CD4-positive, alpha-beta T cell treated with Interleukin-15 for 4 hours (primary cell): ENCODE measurements at places on chromosomes 16 and 17.
A peak's percentile ranks its signal among the peaks of the same experiment; 100 is the strongest.

DNA sequence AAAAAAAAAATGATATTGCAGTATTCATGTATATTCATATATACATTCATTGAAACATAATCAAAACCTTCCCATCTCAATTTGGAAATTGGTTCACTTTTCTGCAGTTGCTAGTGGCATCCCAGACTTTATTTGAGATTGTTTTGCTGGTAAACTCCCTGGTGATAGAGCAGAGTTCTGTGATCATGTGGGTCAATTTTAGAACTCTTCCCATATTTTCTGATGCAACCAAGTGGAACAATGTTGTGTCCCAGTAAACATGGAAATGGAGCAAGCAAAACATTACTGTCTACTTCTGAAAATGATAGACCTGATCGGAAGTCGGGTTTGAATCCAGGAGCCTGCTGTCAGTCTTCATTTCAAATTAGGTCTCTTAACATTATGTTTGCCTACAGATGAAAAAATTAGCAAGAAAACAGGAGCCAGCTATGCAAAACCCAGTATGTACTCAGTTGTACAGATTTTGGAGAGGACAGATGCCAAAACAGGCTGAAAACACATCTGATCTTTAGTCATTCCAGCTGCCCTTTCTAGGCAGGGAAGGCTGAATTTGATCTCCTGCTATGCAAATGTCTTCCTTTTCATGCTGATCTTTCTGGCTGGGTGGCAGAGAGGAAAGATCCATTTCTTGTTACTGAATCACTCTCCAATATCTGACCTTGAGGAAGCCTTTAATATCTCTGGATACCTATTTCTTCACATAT is 786.6 kb upstream of the SOX9 start:
- DNase-seq = no peak

DNA sequence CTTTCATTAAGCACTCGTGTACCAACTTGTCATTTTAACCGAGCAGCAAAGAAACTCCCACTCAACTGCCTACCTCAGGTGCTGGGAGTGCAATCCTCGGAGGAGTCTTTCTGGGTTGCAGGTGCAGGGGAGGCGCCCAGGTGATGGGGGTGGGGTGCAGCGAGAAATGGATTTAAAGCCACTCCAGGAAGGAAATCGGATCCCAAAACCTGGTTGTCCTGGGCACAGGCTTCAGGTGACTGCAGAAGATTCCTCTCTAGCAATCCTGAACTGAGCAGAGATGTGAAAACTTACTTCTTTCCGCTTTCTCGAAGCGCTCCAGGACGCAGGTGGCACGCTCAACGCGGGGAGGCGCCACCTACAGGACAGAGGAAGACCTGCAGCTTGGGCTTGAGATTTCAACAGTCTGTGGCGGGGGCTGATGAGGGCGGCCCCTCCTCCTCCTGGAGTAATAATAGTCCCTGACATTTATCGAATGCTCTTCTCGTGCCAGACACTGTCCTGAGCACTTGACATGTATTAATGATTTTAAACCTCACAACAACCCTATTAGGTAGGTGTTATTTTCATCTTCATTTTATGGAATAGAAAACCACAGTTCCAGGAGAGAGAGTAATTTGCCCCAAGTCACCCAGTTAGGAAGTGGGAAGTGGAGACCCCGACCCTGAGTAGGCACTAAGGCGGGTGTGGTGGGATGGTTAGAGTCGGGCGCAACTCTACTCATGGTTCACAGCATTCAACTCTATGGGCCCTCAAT is 27.2 kb upstream of the SKAP1 start:
- DNase-seq = peak; percentile 81

DNA sequence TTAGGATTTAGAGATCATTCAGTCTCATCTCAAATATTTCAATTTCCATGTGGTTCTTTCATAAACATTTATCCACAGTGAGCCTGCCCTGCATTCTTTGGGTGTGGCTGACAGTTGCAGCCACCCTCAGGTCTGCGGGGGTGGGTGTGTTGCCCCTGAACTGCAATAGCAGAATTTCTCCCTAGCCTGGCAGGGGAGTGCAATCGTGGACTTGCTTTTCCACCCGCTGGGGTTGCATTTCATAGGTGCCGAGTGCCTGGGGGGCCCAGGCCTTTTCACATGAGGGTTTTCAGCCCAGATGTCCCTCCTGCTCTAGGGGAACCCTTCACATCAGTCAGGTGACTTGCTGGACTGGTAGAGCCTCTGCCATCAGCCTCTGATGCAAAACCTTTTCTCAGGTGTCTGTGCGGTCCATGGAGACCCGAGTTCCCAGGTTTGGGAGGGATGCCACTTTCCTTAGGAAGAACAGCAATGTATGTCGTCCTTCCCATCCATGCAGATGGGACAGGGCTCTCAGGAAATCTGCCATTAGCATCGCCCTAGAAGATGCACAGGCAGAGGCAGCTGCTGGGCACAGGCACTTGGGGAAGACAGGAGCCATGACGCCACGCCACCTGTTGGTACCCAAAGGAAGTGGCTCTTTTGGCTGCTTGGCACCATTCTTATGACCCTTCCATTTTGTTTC is 2.4 kb upstream of the USP36 start:
- peak; percentile 65 for DNase-seq

DNA sequence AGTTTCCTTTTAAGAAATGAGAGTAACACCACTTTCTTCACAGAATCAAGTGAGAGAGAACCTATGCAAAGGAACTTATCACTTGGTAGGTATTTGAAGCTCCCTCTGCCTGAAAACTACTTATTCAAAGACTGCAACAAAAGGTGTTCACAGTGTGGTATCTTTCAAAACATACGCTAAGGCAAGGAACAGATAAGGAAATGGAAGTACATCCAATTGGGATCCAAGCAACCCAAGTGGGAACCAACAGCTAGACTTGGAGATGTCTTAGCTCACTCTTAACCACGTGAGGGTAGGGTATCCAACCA is 431 bp upstream of the PPM1E start:
- no peak for DNase-seq

DNA sequence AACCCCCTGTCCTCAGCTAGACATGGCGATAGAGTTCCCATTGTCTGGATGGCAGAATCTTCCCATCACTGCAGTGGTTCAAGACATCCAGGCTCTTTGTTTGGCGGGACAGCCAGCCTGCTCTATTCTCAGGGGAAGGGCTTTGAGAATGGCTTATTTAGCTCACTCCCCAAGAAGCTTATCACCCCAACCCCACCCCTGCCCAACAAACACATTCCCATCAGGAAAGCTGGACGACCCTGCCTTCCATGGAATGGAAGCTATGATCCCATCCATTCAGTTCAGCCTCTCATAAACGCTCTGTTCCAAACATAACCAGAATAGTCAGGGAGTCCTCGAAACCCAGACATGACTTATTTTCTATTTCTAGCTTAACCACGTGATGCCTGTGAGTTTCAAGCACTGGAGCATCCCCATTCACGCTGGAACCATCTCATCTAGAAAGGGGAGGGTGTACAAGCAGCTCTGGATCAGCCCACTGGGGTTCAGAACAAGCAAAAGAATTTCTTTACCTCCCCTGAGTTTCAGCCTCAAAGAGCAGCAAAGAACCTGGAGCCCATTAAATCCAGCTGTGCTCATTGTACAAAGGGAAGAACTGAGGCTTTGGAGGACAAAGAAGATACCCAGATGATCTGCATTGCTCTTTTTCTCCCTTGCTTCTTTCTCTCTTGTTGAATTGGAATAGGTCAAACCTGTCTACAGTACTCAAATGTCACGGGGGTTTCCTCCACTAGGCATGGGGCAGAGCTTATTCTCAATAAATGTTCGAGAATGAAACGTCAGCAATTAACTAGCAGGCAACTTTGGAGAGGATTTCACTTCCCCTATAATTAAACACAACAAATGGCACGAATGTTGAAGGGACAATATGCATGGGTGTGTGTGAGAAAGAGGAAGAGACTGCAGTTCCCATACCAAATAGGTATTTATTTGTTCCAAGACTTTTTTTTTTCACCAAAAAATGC is 93.1 kb downstream of the XYLT1 start:
- DNase-seq = no peak

GRCh38 chr16:72224260-72224768 is 52.4 kb upstream of the PMFBP1 start:
- no peak for DNase-seq

DNA sequence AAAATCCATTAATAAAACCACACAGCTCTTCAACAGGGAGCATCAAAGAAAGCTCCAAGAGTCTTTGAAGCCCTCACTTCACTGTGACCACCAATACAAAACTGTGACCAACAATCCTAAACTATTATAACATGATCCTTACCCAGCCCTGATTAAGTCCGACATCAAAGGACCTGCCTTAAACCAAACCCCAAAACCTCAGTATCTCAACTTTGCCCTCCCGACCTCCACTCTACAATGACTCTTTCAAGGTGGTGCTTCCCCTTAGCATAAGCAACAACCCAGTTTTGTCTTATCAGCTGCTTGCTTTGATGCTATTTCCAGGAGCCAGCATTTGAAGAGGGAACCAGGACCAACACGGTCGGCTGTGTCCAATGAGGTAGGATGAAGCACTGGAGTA is 8.5 kb upstream of the PRSS22 start:
- no peak for DNase-seq

DNA sequence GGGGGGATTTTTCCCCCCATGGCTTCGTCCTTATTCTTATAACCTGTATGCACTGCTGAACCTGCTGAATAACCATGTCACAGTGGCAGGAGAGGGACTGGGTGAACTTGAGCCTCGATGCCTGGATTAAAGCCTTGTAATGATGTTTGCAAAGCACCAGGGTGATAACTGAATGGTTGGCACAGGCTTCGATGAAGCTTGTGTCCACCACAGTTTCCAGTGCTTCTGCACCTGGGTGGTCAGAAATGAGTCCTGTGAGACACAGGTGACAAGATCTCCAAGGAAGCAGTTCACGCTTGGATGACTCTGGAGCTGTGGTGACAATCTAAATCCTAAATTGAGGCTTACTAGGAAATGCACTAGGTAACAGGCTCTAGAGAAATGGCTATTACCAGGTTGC is 729.3 kb downstream of the MAF start:
- DNase-seq = no peak

GRCh38 chr16:71722801-71723536 is 1.5 kb downstream of the PHLPP2 start:
- DNase-seq = peak; percentile 47

GRCh38 chr17:59331929-59332748 is 684 bp downstream of the YPEL2 start:
- DNase-seq = no peak

- no peak for DNase-seq
These were observed 6.3 kb upstream of the CEP112 start for GRCh38 chr17:66198242-66198641.

DNA sequence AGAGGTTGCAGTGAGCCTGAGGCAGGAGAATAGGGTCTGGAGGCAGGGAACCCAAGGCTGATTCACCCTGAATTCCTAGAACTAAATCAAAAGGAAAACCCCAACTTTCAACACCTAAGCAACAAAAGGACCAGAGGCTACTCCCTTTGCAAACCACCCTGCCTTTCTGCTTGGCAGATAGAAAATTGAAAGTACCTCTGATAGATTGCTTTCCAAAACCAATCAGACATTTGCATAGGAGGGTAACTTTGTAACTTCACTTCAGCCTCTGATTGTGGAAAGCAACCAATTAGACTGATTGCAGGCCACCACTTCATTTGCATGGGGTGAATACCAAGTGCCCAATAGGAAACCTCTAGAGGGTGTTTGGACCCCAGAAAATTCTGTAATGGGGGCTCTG is 10.9 kb upstream of the TMEM98 start:
- DNase-seq = no peak

GRCh38 chr17:43398724-43399595 is at the start of gene ARL4D:
TSS of gene ARL4D (plus strand) at chr17:43398993. CDS start at chr17:43399733, 740 bp downstream.
- peak; percentile 81 for DNase-seq

- no peak for DNase-seq
These were observed 6.8 kb downstream of the NAE1 start for GRCh38 chr16:66824006-66824405.

GRCh38 chr16:66976746-66977145 is 11.6 kb upstream of the CES4A start:
- no peak for DNase-seq

GRCh38 chr16:29742683-29743275 is 3.0 kb downstream of the C16orf54 start:
- DNase-seq = no peak

DNA sequence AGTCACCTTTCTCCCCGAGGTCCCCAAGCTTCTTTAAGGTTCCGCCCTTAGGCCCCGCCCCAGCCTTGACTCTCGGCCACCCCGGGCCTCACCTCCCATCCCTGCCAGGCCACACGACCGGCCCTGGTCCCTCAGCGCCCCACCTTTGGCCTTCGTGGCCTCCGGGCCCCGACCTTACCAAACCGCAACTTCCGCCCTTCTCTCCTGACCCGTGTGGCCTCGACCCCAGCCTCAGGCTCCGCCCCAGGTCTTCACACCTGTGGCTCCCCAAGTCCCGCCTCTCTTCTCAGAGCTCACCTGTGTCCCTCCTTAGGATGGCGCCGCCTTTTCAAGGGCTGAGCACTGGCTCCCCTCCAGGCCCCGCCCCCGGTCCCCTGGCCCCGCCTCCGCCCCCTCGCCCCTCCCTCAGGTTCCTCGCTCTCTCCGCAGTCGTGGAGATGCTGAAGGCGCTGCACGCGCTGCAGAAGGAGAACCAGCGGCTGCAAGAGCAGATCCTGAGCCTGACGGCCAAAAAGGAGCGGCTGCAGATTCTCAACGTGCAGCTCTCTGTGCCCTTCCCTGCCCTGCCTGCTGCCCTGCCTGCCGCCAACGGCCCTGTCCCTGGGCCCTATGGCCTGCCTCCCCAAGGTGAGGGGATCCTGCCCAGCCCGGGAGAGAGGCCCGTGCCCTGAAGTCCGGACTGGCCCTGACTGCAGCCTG is 10.0 kb upstream of the CISD3 start:
- no peak for DNase-seq

- DNase-seq = no peak
These were observed 61.9 kb upstream of the GSE1 start for GRCh38 chr16:85550953-85551924.

- DNase-seq = no peak
These were observed 9.5 kb downstream of the IRF8 start for GRCh38 chr16:85908444-85908843.

DNA sequence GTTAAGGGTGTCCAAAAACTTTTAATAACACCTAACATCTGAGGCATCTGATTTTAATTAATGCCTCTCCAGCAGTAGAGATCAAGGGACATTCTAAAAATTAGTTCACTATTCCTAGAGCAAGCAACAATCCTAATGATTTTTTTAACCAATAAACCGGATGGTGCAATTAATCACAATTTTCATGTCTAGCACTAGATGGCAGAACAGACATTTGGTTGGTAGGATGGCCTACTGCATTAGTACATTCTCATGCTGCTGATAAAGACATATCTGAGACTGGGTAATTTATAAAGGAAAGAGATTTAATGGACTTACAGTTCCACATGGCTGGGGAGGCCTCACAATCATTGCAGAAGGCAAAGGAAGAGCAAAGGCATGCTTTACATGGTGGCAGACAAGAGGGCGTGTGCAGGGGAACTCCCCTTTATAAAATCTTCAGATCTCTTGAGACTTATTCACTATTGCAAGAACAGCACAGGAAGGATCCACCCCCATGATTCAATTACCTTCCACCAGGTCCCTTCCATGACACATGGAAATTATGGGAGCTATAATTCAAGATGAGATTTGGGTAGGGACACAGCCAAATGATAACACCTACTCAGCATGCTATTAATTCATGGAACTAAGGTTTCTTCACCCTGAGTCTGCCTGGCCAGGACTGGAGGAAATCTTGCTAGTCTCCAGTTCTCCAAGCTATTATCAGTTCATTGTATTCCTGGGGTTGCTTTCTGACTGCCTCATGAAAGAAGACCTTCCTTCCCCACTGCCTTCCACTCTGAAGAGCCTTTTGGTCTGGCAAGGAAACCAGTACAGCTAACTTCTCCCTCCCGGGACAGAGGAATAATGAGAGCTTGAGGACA is 24.8 kb downstream of the HS3ST3A1 start:
- DNase-seq = no peak
